ENCODE measurements at places on chromosomes 2 and 18.

GRCh38 chr2:11121099-11121822 lies 34.0 kb upstream of the SLC66A3 start:
- DNase-seq = no peak

DNA sequence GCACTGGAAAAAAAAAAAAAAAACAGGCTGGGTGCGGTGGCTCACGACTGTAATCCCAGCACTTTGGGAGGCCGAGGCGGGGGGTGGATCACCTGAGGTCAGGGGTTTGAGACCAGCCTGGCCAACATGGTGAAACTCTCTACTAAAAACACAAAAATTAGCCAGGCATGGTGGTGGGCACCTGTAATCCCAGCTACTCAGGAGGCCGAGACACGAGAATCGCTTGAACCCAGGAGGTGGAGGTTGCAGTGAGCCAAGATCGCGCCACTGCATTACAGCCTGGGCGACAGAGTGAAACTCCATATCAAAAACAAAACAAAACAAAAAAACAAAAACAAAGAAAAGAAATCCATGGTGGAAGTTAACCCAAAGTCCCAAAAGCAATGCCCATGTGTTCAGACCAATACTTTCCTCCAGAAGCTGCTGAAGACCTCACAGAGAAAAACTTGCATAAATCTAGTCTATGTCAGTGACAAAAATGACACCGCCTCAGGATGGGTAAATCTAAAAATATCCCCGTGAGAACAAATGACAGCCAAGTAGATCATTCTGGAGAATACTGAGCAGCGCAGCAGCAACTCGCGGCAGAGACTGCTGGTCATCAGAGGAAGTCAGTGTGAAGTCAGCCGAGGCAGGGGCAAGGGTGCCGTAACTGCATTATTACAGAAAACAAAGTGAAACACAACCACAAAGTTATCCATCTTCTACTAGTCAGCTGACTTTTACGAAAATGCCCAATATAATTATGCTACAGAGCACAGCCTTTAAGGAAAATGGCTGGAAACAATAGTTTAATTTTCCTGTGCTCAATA lies 41.0 kb downstream of the LPIN2 start:
- DNase-seq = peak; percentile 85

- no peak for DNase-seq
Measured at GRCh38 chr2:238136820-238137537, 1.5 kb upstream of the KLHL30 start.

DNA sequence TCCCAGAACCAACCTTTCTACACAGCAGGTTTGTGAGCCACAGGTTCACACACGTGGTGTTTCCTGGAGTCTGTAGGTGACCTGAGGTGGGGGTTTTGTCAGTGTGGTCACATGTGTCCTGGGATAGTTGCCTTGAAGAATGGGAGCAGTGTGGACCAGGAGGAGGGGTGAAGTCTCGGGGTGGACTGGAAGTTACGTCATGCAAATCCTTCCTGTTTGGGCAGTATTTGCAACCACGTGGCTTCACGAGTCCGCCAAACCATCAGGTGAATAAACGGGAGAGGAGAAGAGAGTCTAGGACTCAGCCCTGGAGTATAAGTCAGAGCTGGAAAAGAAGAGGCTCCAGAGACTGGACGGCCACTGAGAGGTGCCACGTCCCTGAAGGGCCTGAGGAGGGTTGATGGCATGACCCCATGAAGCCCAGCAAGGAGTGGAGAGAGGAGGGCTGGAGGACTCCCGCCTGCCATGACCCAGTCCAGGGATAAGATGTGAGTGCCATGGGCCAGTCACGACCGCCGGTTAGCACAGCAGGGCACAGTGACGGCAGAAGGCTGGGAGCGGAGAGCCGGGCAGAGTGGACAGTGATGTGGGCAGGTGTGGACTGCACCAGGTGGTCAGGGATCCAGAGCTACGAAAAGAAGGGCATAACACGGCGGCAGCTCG lies 16.5 kb downstream of the LPIN1 start:
- DNase-seq = no peak

GRCh38 chr2:120344976-120345581 lies 857 bp upstream of the INHBB start:
- DNase-seq = no peak

- DNase-seq = peak; percentile 28
Measured at GRCh38 chr18:48785091-48785614, 165.6 kb downstream of the SMAD7 start.

- DNase-seq = no peak
Measured at GRCh38 chr18:7844017-7844416, 276.9 kb downstream of the PTPRM start.

GRCh38 chr2:41710944-41711343 lies 336.9 kb upstream of the PKDCC start:
- no peak for DNase-seq

DNA sequence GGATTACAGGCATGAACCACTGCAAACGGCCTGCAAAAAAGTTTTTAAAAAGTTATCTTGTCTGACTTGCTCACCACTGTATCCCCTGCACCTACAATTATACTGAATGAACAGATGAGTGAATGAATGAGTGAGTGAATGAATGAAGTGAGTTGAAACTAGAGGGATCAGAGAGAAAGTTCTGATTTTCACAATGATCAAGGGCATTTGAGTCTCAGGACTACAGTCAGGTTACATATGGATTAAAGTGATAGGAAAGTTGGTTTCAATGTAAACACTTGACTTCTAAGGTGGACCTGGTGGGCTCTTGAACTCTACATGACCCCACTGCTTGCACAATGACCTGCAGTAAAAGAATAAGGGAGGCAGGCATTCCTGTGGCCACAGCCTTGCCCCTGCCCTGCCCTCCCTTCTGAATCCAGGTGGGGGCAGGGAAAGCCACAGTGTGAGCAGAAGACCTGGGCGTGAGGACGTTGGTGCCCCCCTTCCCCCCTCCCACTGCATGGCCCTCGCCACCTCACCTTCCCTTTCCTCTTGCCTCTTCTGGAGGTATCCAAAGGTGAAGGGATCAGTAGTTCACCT lies 10.7 kb downstream of the C2orf80 start:
- DNase-seq = no peak

- no peak for DNase-seq
Measured at GRCh38 chr2:241637795-241638660, 535 bp downstream of the ATG4B start.

GRCh38 chr2:129930451-129930850 lies 49.0 kb upstream of the RAB6C start:
- no peak for DNase-seq

GRCh38 chr2:5696945-5697521 lies 4.8 kb downstream of the SOX11 start:
- DNase-seq = no peak

DNA sequence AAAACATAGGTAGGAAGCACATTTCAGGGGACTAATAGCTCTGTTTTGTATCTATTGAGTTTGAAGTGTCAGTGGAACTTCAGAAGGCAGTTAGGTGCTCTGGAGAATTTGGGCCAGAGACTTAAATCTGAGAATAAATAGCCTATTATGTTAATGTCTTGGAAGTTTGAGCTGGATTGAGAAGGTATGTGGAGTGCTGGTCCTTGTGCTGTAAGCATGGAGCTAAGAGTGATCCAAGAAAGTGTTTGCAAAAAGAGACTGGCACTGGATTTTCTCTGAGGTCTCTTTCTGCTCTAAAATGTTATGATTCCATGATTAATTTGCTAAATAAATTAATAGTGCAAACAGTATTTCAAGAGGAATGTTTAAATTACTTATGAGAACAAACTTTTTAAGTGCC lies 63.3 kb downstream of the ICOS start:
- DNase-seq = no peak

DNA sequence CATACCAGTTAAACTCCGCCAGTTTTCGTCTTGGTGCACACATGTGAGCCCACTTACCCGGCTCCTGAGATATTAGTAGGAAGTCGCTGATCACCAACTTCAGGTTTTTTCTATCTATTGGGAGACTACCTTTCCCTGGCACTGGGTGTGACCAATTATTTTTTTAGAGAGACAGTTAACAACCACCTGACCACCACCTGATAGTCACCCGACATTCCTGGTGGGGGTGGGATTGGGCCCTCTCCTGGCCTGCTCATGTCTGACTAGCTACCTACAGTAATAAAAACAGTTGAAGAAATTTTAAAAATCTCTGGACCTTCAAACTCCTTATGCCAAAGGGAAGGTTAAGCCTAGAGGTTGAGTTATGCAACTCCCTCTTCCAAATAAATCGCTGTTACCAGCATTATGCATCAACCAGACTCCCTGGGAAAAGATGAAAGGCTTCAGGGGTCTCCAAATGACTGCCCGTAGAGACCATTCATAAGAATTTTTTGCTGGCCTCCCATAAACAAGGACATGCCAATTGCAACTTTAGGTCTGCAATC lies 27.8 kb downstream of the CREG2 start:
- no peak for DNase-seq

DNA sequence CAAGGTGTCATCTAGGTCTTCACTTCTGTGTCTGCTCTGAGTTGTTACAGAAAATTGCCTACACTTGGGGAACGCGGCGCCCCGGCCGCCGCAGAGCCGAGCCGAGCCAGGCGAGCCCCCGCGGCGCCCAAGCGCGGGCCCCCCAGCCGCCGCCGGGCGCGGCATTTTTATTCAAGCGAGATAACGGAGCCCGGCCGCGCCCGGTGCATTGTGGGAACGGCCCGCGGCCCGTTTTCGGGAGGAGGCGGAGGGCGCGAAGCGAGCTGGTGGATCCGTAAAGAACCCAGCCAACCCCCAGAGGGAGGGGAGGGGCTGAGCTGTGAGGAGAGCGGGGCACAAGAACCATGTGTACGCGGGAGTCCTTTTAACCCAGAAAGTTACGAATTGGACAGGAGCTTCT lies 191.8 kb downstream of the FTCDNL1 start:
- DNase-seq = no peak

- no peak for DNase-seq
Measured at GRCh38 chr2:239462191-239462515, 61.3 kb upstream of the HDAC4 start.

- peak; percentile 14 for DNase-seq
Measured at GRCh38 chr2:767440-767839, 90.2 kb upstream of the TMEM18 start.

GRCh38 chr2:48707466-48707865 lies 48.1 kb downstream of the LHCGR start:
- no peak for DNase-seq

DNA sequence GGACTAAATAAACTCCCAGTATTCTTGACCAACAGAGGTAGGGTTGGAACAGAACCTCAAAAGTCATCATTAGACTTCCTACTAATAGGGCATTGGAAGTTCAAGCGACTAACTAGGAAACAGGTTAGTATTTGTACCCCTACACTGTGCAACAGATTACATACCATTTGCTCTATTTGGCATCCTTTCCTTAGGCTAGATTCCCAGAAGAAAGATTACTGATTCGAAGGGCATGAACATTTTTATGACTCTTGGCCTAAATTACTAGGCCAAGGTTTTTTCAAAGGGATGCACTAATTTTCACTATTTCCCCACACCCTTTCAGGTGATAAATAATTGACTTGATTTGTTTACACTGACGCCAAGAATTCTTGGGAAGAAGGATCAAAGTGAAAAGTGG lies 104.8 kb upstream of the CYP1B1 start:
- no peak for DNase-seq

GRCh38 chr2:55883829-55884228 lies 39.8 kb downstream of the EFEMP1 start:
- DNase-seq = no peak

- DNase-seq = no peak
Measured at GRCh38 chr2:30869988-30870387, 62.7 kb upstream of the CAPN13 start.

- DNase-seq = no peak
Measured at GRCh38 chr2:120820263-120820952, 84.7 kb downstream of the GLI2 start.

- no peak for DNase-seq
Measured at GRCh38 chr2:59986511-59986910, 566.9 kb downstream of the BCL11A start.

GRCh38 chr2:33320573-33320972 lies 155.9 kb upstream of the RASGRP3 start:
- no peak for DNase-seq

DNA sequence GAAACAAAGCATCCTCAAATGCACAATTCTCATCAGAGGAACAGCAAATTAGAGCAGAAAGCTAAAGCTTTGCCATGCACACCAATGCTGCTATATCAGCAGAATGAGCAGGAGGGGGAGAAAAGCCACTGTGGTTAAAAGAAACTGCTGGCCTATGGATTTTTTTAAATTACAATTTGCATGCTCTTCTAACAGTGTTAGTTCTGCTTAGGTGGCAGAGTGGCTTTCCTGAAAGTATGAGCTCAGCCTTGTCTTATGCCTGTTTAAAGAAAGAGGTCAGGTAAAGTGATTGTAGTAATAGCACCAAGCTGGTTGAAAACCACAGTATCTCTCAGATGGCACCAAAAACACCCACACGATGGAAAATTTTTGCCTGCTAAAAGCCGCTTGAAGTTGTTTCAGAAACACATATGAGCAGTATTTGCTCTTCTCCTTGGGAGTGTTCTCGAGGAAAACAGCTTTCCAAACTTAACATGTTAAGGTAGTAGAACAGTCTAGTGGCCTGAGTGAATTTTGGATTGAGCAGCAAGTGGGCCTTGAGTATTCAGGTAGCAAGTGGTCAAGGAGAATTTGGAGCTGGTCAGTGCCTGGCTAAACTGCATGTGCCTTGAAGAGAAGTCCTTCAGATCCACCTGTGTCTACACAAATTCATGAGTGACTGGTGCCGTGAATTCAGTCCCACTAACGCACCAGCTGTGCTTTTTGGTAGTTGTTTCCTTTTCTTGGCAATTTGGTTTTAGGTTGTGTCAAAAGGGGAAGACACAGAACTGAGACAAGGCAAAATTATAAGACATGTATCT lies 19.6 kb upstream of the NDUFV2 start:
- DNase-seq = peak; percentile 64

- DNase-seq = no peak
Measured at GRCh38 chr2:108182489-108182888, 57.3 kb upstream of the SULT1C3 start.

- no peak for DNase-seq
Measured at GRCh38 chr18:35736696-35737095, 155.2 kb downstream of the GALNT1 start.

- DNase-seq = no peak
Measured at GRCh38 chr2:66233981-66234380, 200.9 kb upstream of the MEIS1 start.

DNA sequence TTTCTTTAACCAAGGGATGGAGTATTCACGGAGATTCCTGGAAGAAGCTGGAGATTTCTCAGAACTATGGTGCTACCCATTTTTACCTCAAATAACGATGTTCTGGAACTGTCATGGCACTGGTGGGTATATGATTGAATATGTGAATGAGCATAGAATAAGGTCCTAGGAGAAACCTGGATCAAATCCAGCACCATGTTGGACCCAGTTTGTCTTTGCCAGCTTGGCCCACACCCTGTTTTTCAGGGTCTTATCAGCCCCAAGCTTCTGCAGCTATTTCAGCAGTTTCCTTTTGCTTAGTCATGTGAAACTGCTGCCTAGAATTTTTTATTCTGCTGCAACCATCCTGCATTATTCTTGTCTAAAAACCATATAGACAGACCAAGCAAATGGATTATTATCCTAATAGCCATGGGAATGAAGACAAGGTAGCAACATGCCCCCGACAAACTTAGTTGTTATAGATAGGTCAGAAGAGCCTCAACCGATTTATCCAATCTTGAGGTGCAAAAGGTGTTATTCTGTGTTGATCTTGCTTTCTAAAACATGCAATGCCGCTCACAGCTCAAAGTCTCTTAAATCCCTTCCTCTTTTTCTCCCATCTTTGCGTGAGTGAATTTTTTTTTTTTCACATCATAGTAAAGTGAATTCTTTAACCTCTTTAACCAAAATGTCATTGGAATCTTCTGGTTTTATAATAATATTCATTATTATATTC lies 133.6 kb downstream of the PRPF40A start:
- no peak for DNase-seq

- DNase-seq = no peak
Measured at GRCh38 chr2:184030245-184030644, 568.1 kb upstream of the ZNF804A start.

- peak; percentile 76 for DNase-seq
Measured at GRCh38 chr2:20661421-20662307, 5.3 kb upstream of the GDF7 start.

Data from CD4-positive, alpha-beta T cell treated with Interleukin-12 subunit alpha and Interleukin-12 subunit beta, for 1 hour (primary cell).